IMR-90 (cell line): ENCODE measurements at places on chromosomes 11 and 22.
A peak's percentile ranks its signal among the peaks of the same experiment; 100 is the strongest.

- no peaks in the 10 kb centered on the region for H3K36me3 ChIP-seq
- H3K27ac ChIP-seq = no peak overlapping the region
- H3K27me3 ChIP-seq = no peaks in the 10 kb centered on the region
- no peak overlapping the region for H3K4me3 ChIP-seq
- DNase-seq = no peak
- peaks cover 5% of the 10 kb centered on the region for H3K4me1 ChIP-seq
Measured at GRCh38 chr22:35846804-35847203, 129.1 kb downstream of the APOL5 start.

GRCh38 chr11:43954241-43954640, 11.8 kb downstream of the C11orf96 start:
- no peaks in the 10 kb centered on the region for H3K36me3 ChIP-seq
- H3K4me3 ChIP-seq = no peak overlapping the region
- H3K27me3 ChIP-seq = peaks cover 12% of the 10 kb centered on the region
- no peaks in the 10 kb centered on the region for H3K4me1 ChIP-seq
- DNase-seq = no peak

DNA sequence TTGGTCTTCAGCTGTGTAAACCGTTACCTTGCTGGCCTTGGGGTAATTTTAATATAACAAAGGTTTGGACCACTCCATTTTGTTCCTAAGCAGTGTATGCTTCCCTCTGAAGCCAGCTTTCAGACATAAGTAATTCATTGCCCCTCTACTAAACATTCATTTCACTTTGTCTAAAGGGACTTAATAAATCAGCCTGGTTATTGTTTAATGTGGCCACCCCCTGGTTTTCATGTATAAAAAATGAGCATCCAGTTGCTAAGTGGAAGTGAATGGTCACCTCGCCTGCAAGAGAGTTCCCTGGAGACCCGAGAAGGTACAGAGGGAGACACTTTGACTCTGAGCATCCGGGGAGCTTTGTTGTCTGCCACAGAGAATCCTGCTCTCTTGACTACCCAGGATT, 3.9 kb downstream of the ABTB2 start:
- no peaks in the 10 kb centered on the region for H3K36me3 ChIP-seq
- no peak overlapping the region for H3K27ac ChIP-seq

- H3K27me3 ChIP-seq = peaks cover 59% of the 10 kb centered on the region
- no peak overlapping the region for H3K4me3 ChIP-seq
- no peaks in the 10 kb centered on the region for H3K36me3 ChIP-seq
- DNase-seq = no peak
- H3K27ac ChIP-seq = no peak overlapping the region
- 0 out of 2 replicates have a peak, but pooled peaks cover 2% of the 10 kb centered on the region for H3K4me1 ChIP-seq
Measured at GRCh38 chr11:11636671-11637070, 14.9 kb upstream of the GALNT18 start.

DNA sequence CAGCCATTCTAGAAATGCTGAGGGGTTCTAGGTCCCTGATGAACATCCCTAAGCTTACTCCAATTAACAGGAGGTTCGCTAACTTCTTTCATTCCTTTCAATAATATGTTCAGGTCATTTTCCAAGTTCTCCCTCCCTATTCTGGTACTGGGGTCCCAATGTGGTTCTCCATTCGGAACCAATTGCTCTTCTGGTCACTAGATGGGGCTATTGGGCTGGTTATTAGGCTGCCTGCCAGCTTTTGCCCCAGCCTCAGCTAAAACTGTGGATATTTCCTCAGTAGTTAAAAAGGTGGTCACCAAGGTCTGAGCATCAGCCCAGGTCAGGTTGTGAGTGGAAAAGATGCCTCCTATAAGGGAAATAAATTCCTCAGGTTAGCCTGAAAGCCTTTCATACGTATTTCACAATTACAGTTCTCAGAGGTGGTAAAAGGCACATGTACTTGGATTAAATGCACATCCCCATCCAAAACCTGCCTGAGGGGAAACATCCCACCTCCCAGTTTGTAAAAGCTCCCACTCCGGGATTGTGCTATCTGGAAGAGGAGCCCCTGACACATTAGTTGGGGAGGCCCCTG, 161.1 kb upstream of the CCDC179 start:
- 0 out of 2 replicates have a peak, but pooled peaks cover 3% of the 10 kb centered on the region for H3K4me1 ChIP-seq
- no peak overlapping the region for H3K4me3 ChIP-seq
- no peak overlapping the region for H3K27ac ChIP-seq
- DNase-seq = peak; percentile 51
- H3K36me3 ChIP-seq = no peaks in the 10 kb centered on the region

GRCh38 chr11:64219354-64219684, 6.7 kb downstream of the TRPT1 start:
- DNase-seq = no peak
- no peaks in the 10 kb centered on the region for H3K27me3 ChIP-seq
- H3K36me3 ChIP-seq = peaks cover 5% of the 10 kb centered on the region
- no peaks in the 10 kb centered on the region for H3K4me1 ChIP-seq
- H3K27ac ChIP-seq = no peak overlapping the region

- no peak for DNase-seq
- no peaks in the 10 kb centered on the region for H3K36me3 ChIP-seq
- H3K27me3 ChIP-seq = no peaks in the 10 kb centered on the region
- H3K4me3 ChIP-seq = no peak overlapping the region
- no peak overlapping the region for H3K27ac ChIP-seq
Measured at GRCh38 chr11:6735306-6735705, 36.5 kb downstream of the OR2AG2 start.

DNA sequence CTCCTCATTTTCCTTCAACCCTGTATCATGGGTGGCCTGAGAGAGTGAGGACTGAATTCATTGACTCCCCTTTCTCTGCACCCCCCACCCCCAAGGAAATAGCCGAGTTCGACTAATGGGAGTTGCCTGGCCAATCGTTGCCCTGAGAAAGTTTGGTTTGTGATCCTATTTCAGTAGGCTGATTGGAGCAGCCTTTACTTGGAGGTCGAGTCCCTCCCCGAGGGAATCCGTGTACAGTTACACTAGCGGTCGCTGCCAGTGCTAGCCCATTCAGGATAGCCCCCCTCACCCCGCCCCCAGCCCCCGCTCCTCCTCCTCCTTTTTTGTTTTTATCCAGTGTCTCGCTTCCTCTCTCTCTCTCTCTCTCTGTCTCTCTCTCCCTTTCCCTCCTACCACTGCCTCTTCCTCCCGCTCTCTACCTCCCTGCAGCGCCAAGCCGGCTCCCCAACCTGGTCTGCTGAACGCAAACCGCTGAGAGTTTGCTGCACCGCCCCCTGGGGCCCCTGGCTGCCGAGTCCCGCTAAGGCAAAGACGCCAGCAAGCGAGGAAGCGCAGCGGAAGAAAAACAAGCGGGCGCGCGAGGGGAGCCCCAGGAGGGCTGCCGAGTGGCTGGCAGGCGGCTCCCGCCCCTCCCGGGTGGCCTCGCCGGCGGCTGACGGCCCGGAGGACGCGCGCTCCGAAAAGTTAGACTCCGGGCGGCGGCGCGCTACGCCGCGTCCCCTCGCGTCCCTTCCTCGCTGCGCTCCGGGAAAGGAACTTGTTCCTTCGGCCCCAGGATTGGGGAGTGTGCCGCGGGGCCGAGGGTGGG, at the start of gene GRAMD1B:
TSS of gene GRAMD1B (plus strand) at position 357 of the 808 bp plus-strand sequence. CDS start 524 bp downstream, outside the sequence.
- peaks cover 3% of the 10 kb centered on the region; the same call in 1 of the 2 replicates for H3K27me3 ChIP-seq
- peak within 1 kb of the TSS; percentile 72 for H3K4me3 ChIP-seq
- H3K27ac ChIP-seq = peak within 1 kb of the TSS; percentile 68
- H3K4me1 ChIP-seq = peaks cover 8% of the 10 kb centered on the region

DNA sequence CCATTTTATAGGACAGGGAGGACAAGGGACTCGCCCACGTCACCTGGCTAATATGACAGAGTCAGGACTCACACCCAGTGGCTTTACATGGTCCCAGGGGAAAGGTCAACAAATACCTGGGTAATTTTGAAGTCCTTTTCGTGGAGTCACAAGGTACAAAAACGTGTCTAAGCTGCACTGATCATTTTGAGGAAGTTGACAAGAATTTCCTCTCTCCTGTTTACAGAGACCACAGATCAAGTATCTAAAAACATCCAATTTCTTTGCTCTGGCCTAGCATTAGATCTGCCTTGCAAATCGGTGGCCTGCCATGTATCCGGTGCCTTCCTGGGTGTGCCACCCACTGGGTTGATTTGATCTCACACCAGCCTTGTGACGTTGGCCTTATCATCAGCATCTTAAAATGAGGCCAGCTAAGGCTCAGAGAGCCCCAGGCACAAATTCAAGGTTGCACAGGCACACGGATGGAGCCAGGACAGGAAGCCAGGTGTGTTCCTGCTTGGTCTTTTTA, 17.6 kb downstream of the GDPD5 start:
- H3K27ac ChIP-seq = no peak overlapping the region
- no peaks in the 10 kb centered on the region for H3K36me3 ChIP-seq
- peaks cover under 1% of the 10 kb centered on the region; the same call in 1 of the 2 replicates for H3K4me1 ChIP-seq
- no peaks in the 10 kb centered on the region for H3K27me3 ChIP-seq
- no peak for DNase-seq

- no peaks in the 10 kb centered on the region for H3K36me3 ChIP-seq
- no peak overlapping the region for H3K4me3 ChIP-seq
- DNase-seq = no peak
- H3K27me3 ChIP-seq = no peaks in the 10 kb centered on the region
Measured at GRCh38 chr11:10398525-10398924, 56.5 kb upstream of the AMPD3 start.

GRCh38 chr22:31969789-31970489, 25.6 kb downstream of the YWHAH start:
- H3K4me3 ChIP-seq = no peak overlapping the region; the same call in 1 of the 2 replicates
- H3K36me3 ChIP-seq = no peaks in the 10 kb centered on the region
- no peaks in the 10 kb centered on the region for H3K4me1 ChIP-seq

GRCh38 chr11:124168796-124169195, 14.3 kb upstream of the OR10D3 start:
- no peak overlapping the region for H3K27ac ChIP-seq
- no peak for DNase-seq
- H3K4me1 ChIP-seq = no peaks in the 10 kb centered on the region
- H3K4me3 ChIP-seq = no peak overlapping the region
- no peaks in the 10 kb centered on the region for H3K27me3 ChIP-seq

- H3K36me3 ChIP-seq = no peaks in the 10 kb centered on the region
- H3K4me1 ChIP-seq = peaks cover 2% of the 10 kb centered on the region; the same call in 1 of the 2 replicates
- H3K27me3 ChIP-seq = peaks cover 7% of the 10 kb centered on the region
- DNase-seq = no peak
- H3K27ac ChIP-seq = no peak overlapping the region
Measured at GRCh38 chr11:11579012-11579988, 42.5 kb downstream of the GALNT18 start.

DNA sequence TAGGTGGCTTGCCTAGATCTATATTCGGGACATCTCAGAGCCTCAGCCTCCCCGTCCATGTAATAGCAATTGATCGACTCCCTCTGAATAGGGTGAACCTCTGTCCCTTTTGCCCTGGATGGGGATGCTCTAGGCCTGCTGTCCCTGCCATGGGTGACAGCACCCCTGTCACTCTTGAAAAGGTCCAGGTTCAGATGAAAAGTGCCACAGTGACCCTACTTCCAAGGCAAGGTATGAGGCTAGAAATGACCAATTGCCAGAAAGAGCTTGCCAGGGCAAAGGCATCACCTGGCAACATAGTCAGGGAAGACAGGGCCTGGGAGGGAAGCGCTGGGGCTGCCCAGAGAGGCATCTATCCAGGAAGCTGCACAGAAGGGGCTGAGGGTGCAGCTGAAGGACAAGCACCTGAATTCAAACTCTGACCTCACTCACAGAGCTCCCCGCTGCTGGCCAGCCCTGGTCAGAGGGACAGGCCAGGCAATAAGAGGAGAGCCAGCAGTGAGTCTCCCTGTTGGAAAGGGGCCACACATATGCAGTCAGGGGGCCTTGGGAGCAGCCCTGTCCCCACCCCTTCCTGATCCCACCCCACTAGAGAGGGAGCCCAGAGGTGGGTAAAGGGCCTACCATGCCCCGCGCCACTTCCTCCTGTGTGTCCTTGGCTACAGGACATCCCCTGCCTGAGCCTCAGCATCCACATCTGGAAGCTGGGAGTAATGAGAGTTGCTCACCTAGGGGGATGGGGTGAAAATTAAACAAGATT, 9.0 kb upstream of the APOBEC3A start:
- no peaks in the 10 kb centered on the region for H3K36me3 ChIP-seq
- peaks cover 78% of the 10 kb centered on the region for H3K27me3 ChIP-seq
- no peak overlapping the region for H3K27ac ChIP-seq
- H3K4me1 ChIP-seq = no peaks in the 10 kb centered on the region
- no peak for DNase-seq
- H3K4me3 ChIP-seq = no peak overlapping the region

- DNase-seq = peak; percentile 78
- H3K36me3 ChIP-seq = no peaks in the 10 kb centered on the region
- H3K27ac ChIP-seq = no peak overlapping the region
- peak overlapping the region; percentile 59 for H3K4me3 ChIP-seq
- peaks cover 13% of the 10 kb centered on the region for H3K4me1 ChIP-seq
Measured at GRCh38 chr11:46916286-46917108, 1.9 kb downstream of the LRP4 start.

- peak overlapping the region; percentile 95 for H3K27ac ChIP-seq
- DNase-seq = peak; percentile 36
- peak overlapping the region; percentile 75 for H3K4me3 ChIP-seq
- H3K4me1 ChIP-seq = peaks cover 6% of the 10 kb centered on the region; the same call in 1 of the 2 replicates
- peaks cover 37% of the 10 kb centered on the region for H3K36me3 ChIP-seq
Measured at GRCh38 chr11:65719871-65720210, 757 bp downstream of the RNASEH2C start.

DNA sequence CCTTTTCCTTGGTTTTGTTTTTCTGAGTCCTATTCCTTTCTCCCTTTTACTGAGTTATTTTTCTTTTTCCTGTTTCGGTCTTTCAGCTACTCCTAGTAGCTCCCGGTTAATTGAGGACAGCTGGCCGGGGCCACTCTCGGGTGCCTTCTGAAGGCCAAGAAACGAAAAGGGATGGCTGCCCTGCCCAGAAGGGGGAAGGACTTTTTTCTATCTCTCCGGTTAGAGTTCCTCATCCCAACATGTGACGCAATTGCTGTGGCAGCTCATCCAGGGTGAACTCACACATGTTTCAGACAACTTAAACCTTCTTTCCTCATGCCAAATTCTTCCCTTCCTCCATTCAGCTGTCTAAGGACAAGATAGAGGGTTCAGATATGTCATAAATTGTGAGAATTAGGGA, 83.6 kb downstream of the PIWIL4 start:
- H3K27ac ChIP-seq = peak overlapping the region; percentile 81; the same call in 1 of the 2 replicates
- H3K4me1 ChIP-seq = peaks cover 7% of the 10 kb centered on the region
- H3K27me3 ChIP-seq = peaks cover 16% of the 10 kb centered on the region
- peak; percentile 69 for DNase-seq
- H3K4me3 ChIP-seq = no peak overlapping the region
- no peaks in the 10 kb centered on the region for H3K36me3 ChIP-seq

DNA sequence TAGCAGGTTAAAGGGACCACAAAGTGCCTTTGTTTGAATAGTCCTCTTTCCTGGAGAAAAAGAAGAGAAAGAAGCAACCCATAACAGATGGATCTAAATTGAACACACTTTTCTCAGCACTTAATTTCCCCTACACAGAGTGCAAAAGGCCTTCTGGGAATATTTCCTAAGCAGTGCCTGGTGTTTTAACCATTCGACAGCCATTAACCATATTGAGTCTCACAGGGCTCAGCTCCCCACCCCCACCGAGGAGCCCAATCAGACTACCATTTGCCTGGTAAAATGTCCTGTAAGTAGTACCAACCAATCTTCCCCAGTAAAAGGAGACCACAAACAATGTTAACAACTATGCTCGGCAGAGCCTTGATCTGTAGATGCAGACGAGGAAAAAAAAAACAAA, 40.7 kb upstream of the SLC6A5 start:
- no peak for DNase-seq
- no peak overlapping the region for H3K27ac ChIP-seq
- H3K4me1 ChIP-seq = no peaks in the 10 kb centered on the region
- no peak overlapping the region for H3K4me3 ChIP-seq
- H3K36me3 ChIP-seq = no peaks in the 10 kb centered on the region
